ENCODE measurements at places on chromosomes 7 and 10. TPM values are rescaled to one million over a fixed set of nuclear protein-coding genes. Genes with fewer than 3 reads are reported as not detected.

- H3K27me3 ChIP-seq, result no peaks in the 10 kb centered on the region
- DNase-seq, result no peak
- H3K36me3 ChIP-seq, result no peaks in the 10 kb centered on the region
- H3K4me1 ChIP-seq, result peaks cover 7% of the 10 kb centered on the region
- H3K27ac ChIP-seq, result no peak overlapping the region
- no peak overlapping the region for H3K4me3 ChIP-seq
Observed at GRCh38 chr10:33142295-33142694, 184.3 kb upstream of the ITGB1 start.

- H3K4me1 ChIP-seq, result peaks cover 5% of the 10 kb centered on the region
- H3K27ac ChIP-seq, result no peak overlapping the region
- H3K4me3 ChIP-seq, result no peak overlapping the region
- no peak for DNase-seq
- peaks cover 18% of the 10 kb centered on the region for H3K36me3 ChIP-seq
- no peaks in the 10 kb centered on the region for H3K27me3 ChIP-seq
Observed at GRCh38 chr7:129213828-129214227, 11.0 kb upstream of the AHCYL2 start.

DNA sequence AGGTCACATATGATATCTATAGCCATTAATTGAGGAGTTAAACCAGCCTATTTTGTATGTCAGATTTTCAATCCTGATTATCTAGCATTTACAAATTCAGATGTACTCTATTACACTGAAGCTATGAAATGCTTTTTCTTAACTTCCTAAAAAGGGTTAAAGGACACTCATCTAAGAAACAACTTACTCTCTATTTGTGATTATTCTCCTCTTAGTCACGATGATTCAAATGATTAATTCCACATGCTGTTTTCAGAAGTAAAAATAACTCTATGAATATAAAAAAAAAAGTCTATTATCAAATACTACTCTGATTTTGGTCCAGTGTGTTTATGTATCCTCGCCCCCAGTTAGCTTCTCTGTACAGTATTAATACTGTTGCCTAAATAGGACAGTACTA is 1199.9 kb downstream of the GATA3 start:
- no peaks in the 10 kb centered on the region for H3K27me3 ChIP-seq
- H3K36me3 ChIP-seq, result no peaks in the 10 kb centered on the region
- H3K4me1 ChIP-seq, result no peaks in the 10 kb centered on the region
- H3K27ac ChIP-seq, result no peak overlapping the region
- no peak for DNase-seq

- H3K4me3 ChIP-seq, result peak overlapping the region; percentile 84
- H3K27ac ChIP-seq, result peak overlapping the region; percentile 97
- no peaks in the 10 kb centered on the region for H3K36me3 ChIP-seq
- no peak for DNase-seq
- no peaks in the 10 kb centered on the region for H3K27me3 ChIP-seq
Observed at GRCh38 chr10:32446536-32447406, 831 bp downstream of the CCDC7 start.

Gene PLEKHS1
- 0.49 TPM for total RNA-seq

Gene CLCN1
- 0.64 TPM for total RNA-seq

Measured in suprapubic skin (tissue), 4 donors.